Cardiac ventricle fibroblast (primary cell): ENCODE measurements at places on chromosomes 13 and 19. TPM values are rescaled to one million over a fixed set of nuclear protein-coding genes. Genes with fewer than 3 reads are reported as not detected.

ZNF560 gene
- total RNA-seq: not detected in 2 replicates

DMKN gene
- 9.1 and 10.6 TPM in 2 replicates for total RNA-seq

PCP2 gene
- not detected in 2 replicates for total RNA-seq

AXL gene
- total RNA-seq: 44.3 and 52.9 TPM in 2 replicates

ZNF709 gene
- total RNA-seq: 1.7 and 1.9 TPM in 2 replicates

ZNF175 gene
- 4.3 and 6.6 TPM in 2 replicates for total RNA-seq

LGI4 gene
- total RNA-seq: 0.05 and 0.37 TPM in 2 replicates

FFAR3 gene
- total RNA-seq: 0.19 TPM in 1 of 2 replicates, not detected in the other

POU2F2 gene
- total RNA-seq: not detected in 2 replicates

ZNF723 gene
- not detected in 2 replicates for total RNA-seq

CEACAM20 gene
- not detected in 2 replicates for total RNA-seq

PTGIR gene
- 5.9 and 8.2 TPM in 2 replicates for total RNA-seq

SWSAP1 gene
- 1.2 and 1.6 TPM in 2 replicates for total RNA-seq

MYO1F gene
- total RNA-seq: 0.29 and 0.31 TPM in 2 replicates

SMIM24 gene
- total RNA-seq: not detected in 2 replicates

SYNGR4 gene
- total RNA-seq: not detected in 2 replicates

RFPL4A gene
- not detected in 2 replicates for total RNA-seq

DCT gene
- total RNA-seq: not detected in 2 replicates

PEAK3 gene
- total RNA-seq: not detected in 2 replicates
